ENCODE measurements at places on chromosomes 12 and 14.

GRCh38 chr12:55823419-55823818 lies 5.6 kb downstream of the ORMDL2 start:
- no peak for DNase-seq

GRCh38 chr14:64942531-64943111 lies at the start of gene GPX2:
Gene GPX2 (minus strand): TSS chr14:64942745. CDS start chr14:64942726, 19 bp downstream.
- no peak for DNase-seq

GRCh38 chr12:121831571-121832245 lies 27.0 kb downstream of the HPD start:
- DNase-seq, result no peak

- no peak for DNase-seq
Observed at GRCh38 chr14:67319142-67319541, 40.5 kb downstream of the ATP6V1D start.

Measured in erythroblast (primary cell).